ENCODE measurements at places on chromosomes 7 and 10.
A peak's percentile ranks its signal among the peaks of the same experiment; 100 is the strongest.

- no peak for DNase-seq
Measured at GRCh38 chr7:51455513-51455912, 138.9 kb upstream of the COBL start.

GRCh38 chr10:60570896-60571295 is 181.2 kb upstream of the ANK3 start:
- no peak for DNase-seq

- DNase-seq: no peak
Measured at GRCh38 chr7:121002757-121003200, 14.3 kb downstream of the CPED1 start.

DNA sequence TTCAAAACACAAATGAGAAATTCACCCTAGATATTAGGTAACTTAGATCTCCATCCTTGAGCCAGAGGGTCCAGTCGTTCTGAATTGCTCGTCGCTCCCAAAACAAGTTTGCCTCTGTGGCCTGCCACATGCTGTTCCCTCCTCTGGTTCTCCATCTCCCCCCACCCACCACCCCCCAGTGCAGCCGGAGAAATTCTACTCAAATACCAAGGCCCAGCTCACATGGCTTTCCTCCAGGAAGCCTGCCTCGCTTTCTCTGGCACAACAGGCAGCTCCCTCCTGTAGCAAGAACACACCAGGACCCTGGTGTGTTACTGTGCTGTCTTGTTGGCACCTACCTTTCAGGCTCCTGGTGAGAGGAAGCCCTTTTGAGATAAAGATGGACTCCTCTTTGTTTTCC is 52.7 kb upstream of the C10orf90 start:
- DNase-seq: no peak

DNA sequence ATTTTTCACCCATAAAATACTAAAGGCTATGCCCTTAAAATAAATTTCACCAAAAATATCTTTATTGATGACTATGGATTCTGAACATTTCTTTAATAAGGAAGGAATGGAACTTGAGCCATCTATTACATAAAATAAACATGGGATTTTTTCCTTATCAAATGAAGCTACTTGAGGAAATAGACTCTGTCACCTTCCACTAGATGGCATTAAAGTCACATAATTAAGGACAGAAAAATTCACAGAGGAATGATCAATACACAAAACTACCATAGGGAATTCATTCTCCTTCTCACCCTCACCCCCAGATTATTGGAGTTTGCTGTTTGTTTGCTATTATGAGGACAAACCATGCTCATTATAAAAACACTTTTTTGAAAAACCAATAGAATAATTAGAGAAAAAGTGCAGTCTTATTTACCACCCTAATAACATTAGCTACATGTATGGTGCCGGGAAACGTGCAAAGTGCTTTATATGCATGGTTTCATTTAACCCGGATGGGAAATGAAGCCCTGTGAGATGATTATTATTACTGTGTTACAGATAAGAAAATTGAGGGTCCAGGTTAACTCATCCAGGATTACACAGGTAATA is 21.1 kb upstream of the FOXI2 start:
- DNase-seq: no peak

GRCh38 chr10:85139124-85139523 is 810.7 kb downstream of the CCSER2 start:
- no peak for DNase-seq

GRCh38 chr7:7032221-7032620 is 150.1 kb upstream of the C1GALT1 start:
- DNase-seq: no peak

- DNase-seq: no peak
Measured at GRCh38 chr10:77608281-77608680, 29.3 kb downstream of the KCNMA1 start.

DNA sequence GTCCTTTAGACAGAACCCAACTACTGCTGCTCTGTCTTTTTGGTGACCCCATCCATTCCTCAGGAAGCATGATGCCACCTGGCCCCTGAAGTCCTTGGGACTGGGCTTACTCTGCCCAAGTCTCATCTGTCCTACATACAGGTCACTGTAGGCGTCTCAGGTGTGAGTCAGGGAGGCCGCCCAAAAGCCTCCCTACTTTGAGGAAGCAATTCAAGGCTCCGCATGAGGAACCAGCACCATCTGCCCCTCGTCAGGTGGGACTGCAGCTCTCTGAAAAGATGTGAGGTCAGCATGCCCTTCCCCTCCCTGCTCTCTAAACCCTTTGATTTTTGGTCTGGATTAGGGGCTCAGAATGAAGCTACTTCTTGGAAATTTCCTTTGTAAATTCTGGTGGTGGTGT is 354.8 kb downstream of the CXCL12 start:
- peak; percentile 21 for DNase-seq

DNA sequence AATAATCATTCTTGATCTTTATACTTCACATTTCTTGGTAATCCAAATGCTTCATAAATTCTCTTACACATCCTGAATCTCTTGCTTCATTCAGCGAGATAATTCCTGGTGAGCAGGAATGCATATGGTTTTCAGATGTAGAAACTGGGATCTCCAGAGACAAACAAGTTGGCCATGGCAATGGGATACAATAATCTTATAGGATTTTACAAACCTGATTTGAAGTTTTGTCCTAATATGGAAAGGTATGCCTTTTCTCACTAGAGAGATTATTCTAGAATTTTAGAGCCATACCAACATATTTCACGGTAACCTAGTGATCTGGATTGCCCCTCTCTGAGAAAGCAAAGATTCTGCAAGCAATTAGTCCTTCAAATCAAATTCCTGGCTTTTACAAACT is 13.1 kb upstream of the TRDMT1 start:
- no peak for DNase-seq

DNA sequence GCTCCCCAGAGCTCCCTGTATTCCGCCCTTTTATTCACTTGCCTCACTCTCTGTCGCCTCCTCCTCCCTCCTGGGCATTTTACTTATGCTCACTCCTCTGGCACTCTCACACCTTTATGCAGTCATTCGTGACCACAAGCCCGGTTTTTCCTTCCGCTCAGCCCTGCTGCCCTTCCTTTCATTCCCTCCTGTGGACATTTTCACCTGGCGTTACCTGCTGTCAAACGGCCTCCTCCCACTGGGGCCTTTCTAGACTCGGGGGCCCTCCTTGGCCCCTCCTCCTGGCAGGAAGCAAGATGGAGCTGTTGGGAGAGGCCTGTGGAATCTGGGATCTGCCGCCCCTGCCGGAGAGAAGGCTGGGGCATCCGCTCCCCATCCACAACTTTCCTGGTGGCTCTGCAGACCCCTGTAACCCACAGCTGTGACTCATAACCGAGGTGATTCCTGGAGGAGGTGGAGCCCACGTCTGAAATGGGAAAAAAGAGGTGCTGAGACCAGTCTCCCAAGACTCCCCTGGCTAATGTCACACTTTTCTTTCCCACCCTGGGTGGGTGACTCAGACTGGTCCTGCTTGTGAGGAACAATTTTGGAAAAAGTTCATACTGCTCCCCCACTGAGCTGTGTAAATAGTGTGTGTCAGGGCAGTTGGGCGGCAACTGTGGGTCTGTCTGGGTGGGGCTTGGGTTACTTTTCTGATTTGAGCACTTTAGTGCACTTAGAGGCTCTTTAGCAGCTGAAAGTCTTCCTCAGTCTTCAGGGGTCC is 1.2 kb downstream of the VCL start:
- peak; percentile 17 for DNase-seq

DNA sequence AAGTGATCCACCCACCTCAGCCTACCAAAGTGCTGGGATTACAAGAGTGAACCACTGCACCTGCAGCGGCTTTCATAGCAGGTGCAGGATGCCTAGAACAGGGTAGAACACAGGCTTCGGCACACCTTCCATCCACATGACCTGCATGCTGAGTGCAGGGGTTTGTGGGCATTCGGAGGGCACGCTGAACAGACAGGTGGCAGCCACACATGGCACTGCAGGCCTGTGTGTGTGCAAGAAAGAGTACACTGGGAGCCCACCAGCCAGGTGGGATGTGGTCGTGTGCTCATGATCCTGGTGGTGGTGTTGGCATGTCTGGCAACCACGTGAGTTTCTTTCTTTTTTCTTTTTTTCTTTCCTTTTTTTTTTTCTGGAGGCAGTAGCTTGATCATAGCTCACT is 38.4 kb downstream of the GRID2IP start:
- no peak for DNase-seq

DNA sequence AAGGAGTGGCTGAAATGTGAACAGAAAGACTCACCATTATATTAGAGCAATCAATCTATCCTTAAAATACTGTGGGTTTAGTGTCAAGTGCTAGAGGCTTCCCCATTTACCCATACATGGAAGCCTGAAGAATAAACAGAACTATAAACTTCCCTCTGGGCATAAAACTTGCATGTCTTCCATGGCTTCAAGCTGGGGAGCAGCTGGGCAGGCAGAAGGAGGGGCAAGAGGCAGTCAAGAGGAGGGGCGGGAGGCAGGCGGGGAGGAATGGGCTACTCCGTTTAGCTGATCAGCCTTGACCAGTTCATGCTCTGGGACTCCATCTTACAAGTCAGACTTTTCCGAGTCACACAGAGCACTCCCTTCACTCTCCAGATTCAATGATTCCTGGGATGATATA is 3.5 kb upstream of the PRSS1 start:
- DNase-seq: no peak

- DNase-seq: no peak
Measured at GRCh38 chr10:71769279-71769823, 4.0 kb downstream of the VSIR start.

DNA sequence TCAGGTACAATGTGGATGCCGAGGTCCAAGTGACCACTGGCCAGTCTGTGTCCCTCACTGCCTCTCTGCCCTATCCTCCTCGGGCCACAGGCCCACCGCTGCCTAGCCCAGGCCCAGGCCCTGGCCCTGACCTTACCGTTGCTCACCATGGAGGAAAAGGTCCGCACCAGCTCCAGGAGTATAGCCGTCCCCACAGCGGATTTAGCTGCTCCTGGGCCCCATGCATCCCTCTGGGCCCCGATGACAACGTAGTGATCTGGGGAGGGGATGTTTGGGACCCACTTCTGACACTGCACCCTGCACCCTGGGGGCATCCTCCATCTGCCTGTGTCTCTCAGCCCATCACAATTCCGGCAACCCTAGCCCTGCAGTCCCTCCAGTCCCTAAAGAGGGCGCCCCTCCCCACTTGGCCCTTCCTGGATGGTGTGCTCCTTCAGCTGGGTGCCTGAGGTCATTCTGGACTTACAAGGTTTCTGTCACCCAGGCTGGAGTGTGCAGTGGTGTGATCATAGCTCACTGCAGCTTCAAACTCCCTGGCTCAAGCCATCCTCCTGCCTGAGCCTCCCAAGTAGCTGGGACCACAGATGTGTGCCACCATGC is 12.1 kb downstream of the TFR2 start:
- peak; percentile 50 for DNase-seq

GRCh38 chr7:140136073-140136472 is 40.7 kb downstream of the KDM7A start:
- no peak for DNase-seq

- DNase-seq: no peak
Measured at GRCh38 chr10:53003094-53003493, 230.5 kb upstream of the MBL2 start.

GRCh38 chr10:100482834-100483185 is 20.0 kb downstream of the WNT8B start:
- DNase-seq: no peak

GRCh38 chr10:80526742-80527141 is 11.0 kb upstream of the SH2D4B start:
- no peak for DNase-seq

GRCh38 chr10:83539528-83540308 is 599.6 kb upstream of the GHITM start:
- DNase-seq: no peak

DNA sequence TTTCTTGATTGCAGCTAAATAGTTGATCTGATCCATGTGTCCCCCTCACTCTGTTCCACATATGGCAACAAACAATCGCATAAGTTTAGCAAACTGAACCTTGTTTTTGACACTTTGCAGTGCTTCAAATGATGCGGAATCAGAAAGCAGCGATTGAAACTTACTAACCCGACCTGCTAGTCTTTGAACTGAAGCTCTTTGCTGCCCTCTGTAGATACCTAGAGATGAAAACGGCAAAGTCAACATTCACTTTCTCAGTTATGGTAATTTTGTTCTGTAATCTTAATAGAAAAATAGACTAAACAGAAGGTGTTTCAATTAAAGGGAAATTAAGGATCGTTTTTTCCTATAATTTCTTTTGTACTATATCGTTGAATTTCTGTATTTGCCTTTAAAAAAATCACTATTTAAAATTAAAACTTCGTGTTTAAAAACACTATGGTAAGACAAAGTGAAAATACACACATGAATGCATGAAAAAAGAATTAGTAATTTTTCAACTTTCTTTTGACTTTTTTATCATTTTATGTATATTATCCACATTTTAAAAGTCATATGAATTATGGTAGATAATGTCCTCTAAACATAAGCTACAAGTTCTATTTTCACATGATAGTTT is 276.5 kb downstream of the MAGI2 start:
- DNase-seq: no peak

DNA sequence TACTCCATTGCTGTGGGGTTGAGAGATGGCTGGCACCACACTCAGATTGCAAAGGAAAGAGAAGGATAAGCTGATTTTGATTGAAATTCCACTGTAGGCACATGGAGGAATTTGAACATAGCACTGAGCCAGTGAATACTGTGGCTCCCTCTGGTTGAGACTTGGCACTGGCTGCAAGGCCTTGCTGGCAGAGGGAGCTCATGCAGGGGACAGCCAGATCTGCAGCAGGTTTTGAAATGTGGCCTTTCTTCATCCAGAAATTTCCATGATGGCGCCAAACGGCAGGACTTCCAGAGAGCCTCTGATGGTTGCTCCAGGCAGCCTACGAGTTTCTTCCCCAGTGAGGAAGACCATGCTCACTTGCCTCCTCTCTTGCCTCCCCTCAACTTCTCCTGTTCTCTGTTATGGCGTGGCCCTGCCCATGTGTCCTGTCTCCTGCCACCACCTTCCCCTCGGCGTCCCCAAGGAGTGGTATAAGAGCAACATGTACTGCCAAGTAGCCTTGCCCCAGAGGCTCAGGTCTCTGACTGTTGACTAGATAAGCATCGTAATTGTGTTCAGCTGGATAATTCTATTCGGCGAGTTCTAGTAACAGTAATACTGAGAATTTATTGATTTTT is 265.6 kb downstream of the CCDC3 start:
- no peak for DNase-seq

DNA sequence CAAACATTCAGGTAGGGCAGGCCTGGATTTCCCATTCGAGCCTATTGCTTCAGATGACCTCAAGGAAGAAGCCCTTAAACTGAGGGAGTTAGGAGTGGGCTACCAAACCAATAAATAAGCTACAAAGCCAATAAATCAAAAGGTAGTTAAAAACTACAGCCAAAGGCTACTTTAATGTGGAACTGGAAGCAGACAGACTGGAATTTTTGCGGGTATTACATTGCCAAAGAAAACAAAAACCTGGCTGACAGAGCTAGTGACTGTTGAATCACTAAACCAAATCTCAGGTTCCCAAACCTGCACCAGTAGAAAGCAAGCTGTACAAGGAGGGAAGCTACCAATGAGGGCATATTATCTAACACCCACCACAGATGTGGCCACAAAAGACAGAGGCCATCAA is 315.6 kb downstream of the GRM8 start:
- DNase-seq: no peak

- DNase-seq: no peak
Measured at GRCh38 chr7:133790911-133791310, 336.2 kb upstream of the LRGUK start.

GRCh38 chr10:129758207-129759021 is 205.7 kb downstream of the EBF3 start:
- DNase-seq: no peak

GRCh38 chr10:7033031-7033430 is 377.8 kb downstream of the SFMBT2 start:
- DNase-seq: no peak

Measured in stimulated activated CD4-positive, alpha-beta T cell treated with anti-CD3 and anti-CD28 coated beads, Interleukin-2, amount 100 ng/mL, for 24 hours (primary cell).